GM13976 (cell line): ENCODE measurements at places on chromosomes 7 and 10.

DNA sequence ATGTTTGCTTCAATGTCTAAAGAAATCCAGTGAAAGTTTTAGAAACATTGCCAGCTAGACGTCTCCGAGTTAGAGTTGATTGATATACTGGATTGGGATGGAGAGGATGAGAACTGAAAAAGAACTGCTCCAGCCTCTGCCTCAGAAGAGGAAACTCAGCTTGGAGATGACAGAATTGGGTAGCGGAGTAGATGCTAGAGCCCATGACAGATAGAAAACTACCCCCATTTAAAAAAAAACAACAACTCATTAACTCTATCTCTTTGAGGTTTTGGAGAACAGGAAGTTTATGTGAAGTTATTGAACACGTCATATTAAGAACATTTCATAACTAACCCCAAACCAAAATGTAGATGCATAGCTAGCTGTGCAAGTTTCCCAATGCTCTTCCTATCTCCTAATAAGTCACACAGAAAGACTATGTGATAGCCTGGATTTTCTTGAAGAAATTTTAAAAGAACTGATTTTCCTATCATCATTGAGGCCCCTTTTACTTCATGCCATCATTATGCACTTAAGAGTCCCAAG lies 28.3 kb upstream of the AFAP1L2 start:
- DNase-seq = no peak

DNA sequence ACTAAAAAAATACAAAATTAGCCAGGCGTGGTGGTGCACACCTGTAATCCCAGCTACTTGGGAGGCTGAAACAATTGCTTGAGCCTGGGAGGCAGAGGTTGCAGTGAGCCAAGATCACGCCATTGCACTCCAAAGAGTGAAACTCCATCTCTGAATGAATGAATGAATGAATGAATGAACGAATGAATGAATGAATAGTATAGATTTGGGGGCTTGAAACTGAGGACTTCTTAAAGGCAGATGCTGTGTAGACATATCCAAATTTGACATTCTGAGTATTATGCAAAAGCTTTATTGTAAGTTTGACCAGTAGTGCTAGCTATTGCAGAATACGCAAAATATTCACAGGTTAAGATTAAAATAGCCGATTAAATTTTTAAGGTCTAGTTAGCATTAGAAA lies 30.8 kb upstream of the ST7 start:
- DNase-seq = no peak

GRCh38 chr7:127840226-127840951 lies 188.4 kb downstream of the SND1 start:
- DNase-seq = no peak

- DNase-seq = peak; percentile 5
These were observed 8.0 kb upstream of the ELFN1 start for GRCh38 chr7:1662101-1662500.

GRCh38 chr7:137591421-137591837 lies 247.9 kb upstream of the PTN start:
- no peak for DNase-seq

DNA sequence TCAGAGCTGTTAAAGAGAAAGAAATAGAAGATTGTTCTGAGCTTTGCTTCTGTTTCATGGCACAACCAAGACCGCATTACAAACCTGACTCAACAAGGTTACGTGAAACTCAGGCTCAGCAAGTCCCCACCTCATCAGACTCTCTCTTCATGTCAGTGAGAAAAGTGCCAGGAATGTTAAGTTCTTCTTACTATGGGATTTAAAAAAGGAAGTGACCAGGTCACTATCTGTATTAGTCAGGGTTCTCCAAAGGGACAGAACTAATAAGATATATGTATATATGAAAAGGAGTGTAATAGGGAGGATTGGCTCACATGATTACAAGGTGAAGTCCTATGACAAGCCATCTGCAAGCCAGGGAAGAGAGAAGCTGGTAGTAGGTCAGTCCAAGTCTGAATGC lies 25.4 kb upstream of the PAPSS2 start:
- no peak for DNase-seq
